ENCODE measurements at places on chromosomes 5 and 9. TPM values are rescaled to one million over a fixed set of nuclear protein-coding genes. Genes with fewer than 3 reads are reported as not detected.

FBP2 gene
- not detected for total RNA-seq

LAMC3 gene
- 0.66 TPM for total RNA-seq

- H3K4me3 ChIP-seq = no peak overlapping the region
- H3K27me3 ChIP-seq = no peaks in the 10 kb centered on the region
- no peaks in the 10 kb centered on the region for H3K4me1 ChIP-seq
- no peaks in the 10 kb centered on the region for H3K36me3 ChIP-seq
Observed at GRCh38 chr9:136578915-136579649, 33.2 kb upstream of the NOTCH1 start.

REEP2 gene
- total RNA-seq = 0.34 TPM

DNA sequence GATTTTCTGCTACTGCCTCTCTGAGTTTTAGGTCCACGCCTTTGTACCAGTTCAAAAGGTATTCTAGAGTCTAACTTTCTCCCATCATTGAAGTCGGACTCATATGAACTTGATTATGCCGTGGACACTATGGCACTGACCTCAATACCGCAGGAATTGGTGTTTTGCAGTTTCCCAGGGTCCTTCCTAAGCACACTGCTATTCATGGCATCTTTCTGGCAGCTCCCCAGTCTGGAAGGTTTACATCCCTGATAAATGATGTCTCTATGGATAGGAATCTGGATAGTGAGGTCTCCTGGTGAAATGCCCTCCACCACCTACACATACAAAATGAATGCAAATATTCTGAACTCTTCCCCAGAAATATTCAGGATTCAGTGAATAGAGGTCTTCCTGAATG, 422.2 kb downstream of the CTNND2 start:
- no peaks in the 10 kb centered on the region for H3K36me3 ChIP-seq
- H3K4me1 ChIP-seq = no peaks in the 10 kb centered on the region
- no peaks in the 10 kb centered on the region for H3K27me3 ChIP-seq
- DNase-seq = no peak
- H3K27ac ChIP-seq = no peak overlapping the region
- H3K4me3 ChIP-seq = no peak overlapping the region

- H3K4me3 ChIP-seq = no peak overlapping the region
- H3K36me3 ChIP-seq = no peaks in the 10 kb centered on the region
- H3K27me3 ChIP-seq = no peaks in the 10 kb centered on the region
- H3K4me1 ChIP-seq = no peaks in the 10 kb centered on the region
- no peak overlapping the region for H3K27ac ChIP-seq
Observed at GRCh38 chr5:59569608-59570334, 323.8 kb downstream of the PDE4D start.

PHF19 gene
- total RNA-seq = 63.0 TPM

DNA sequence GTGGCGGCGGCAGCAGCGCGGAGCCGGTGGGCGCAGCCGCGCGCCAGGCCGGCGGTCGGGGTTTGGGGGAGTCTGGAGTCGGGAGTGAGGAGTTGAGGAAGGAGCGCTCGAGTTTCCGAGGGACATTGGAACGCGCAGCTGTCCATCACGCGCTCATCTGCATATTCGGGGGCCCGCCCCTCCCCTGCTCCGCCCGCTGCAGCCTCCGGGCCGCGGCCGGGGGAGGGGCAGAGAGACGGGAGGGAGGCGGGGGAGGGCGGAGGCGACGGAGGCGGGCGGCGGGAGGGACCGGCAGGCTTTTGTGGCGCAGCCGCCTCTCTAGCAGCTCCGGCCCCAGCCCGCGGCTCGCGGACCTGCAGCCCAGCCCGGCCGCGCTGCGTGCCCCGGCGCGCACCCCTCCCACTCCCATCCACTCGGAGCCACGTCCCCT, at the start of gene IRX2:
Gene IRX2 (minus strand): TSS at position 86 of the 430 bp plus-strand sequence. CDS start 264 bp downstream, outside the sequence.
- H3K4me3 ChIP-seq = no peak within 1 kb of the TSS
- H3K4me1 ChIP-seq = peaks cover 3% of the 10 kb centered on the region
- H3K36me3 ChIP-seq = no peaks in the 10 kb centered on the region
- DNase-seq = no peak
- H3K27ac ChIP-seq = no peak within 1 kb of the TSS
- H3K27me3 ChIP-seq = peaks cover 49% of the 10 kb centered on the region

- H3K4me3 ChIP-seq = no peak overlapping the region
- H3K36me3 ChIP-seq = no peaks in the 10 kb centered on the region
- H3K27ac ChIP-seq = no peak overlapping the region
- no peaks in the 10 kb centered on the region for H3K4me1 ChIP-seq
- DNase-seq = no peak
Observed at GRCh38 chr5:410911-411517, 32.0 kb upstream of the EXOC3 start.

RFESD gene
- 1.5 TPM for total RNA-seq

DNA sequence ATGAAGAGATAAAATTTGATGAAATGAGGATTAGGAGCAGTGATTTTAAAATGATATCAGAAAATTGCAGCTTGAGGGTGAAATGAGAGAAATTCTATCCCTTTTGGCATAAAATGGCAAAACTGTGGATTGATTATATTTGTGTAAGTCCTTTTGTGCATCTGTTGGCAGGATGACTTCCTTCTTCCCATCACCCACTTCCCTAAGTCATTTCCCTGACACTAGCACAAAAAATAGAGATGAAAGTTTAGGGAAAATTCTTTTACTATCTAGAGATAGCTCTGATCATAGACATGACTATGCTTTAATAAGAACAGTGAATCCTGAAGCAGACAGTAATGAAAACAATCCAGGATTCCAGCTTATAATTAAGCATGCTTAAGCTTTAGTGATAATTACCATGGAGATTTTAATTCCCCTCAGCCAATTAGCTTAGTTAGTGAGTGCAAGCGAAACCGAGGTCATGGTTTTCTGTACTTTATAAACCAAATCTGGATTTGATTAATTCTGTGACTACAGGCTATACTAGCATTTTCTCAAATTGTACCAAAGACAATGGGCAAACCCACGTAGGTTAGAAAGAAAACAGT, 163.6 kb upstream of the TARS1 start:
- H3K27ac ChIP-seq = no peak overlapping the region
- no peak for DNase-seq
- H3K36me3 ChIP-seq = no peaks in the 10 kb centered on the region

DNA sequence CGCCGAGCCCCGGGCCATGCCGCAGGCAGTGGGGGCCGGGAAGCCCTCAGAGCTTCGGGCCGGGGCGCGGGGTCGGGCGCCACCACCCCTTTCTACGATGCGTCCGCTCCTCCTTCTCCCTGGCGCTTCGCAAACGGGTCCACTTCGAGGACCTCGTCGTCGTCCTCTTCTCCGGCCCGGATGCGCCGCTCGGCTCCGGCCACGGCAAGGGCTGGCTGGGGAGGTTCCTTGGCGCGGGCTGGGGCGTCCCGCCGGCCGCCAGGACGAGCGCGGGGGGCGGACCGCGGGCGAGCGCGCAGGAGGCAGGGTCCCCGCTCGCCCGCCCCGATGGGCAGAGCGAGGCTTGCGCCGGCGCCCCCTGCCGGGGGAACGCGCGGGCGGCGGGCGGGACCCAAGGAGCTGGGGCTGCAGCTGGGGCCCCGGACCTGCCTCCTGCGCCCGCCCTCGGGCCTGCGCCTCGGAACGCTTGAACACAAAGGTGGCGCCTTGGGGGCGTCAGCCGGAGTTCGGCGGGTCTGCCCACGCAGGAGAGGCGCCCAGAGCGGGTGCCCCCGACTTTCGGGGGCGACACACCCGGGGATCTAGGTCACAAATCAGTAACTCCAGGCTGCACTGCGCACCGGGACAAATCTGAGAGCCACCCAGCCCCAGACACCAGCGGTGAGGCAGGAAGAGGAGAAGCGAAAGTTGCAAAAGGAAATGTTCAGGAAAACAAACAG, at the start of gene ROR2:
Gene ROR2 (minus strand): TSS at position 283 of the 719 bp plus-strand sequence.
- H3K27me3 ChIP-seq = peaks cover 77% of the 10 kb centered on the region
- H3K4me3 ChIP-seq = peak within 1 kb of the TSS; percentile 48
- H3K36me3 ChIP-seq = no peaks in the 10 kb centered on the region
- peaks cover 14% of the 10 kb centered on the region for H3K4me1 ChIP-seq

GRCh38 chr5:154791535-154791934, 36.4 kb downstream of the LARP1 start:
- H3K27ac ChIP-seq = no peak overlapping the region
- DNase-seq = no peak
- peaks cover 20% of the 10 kb centered on the region for H3K4me1 ChIP-seq
- H3K27me3 ChIP-seq = no peaks in the 10 kb centered on the region

DNA sequence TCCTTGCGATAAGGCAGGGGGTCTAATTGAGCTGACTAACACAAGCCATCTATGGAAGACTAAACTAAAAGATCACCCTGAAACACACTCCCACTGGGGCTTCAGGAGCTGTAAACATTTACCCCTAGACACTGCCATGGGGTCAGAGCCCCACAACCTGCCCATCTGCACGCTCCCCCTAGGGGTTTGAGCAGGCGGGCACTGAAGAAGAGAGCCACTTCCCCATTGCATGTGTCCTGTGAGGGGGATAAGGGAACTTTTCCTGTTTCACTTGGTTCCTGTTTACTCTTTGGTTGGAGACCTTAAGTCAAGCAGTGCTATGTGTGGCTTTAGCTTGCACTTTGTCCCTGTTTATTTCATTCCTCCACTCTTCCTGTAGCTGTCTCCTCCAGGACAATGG, 1929.5 kb upstream of the CDH9 start:
- H3K27ac ChIP-seq = no peak overlapping the region
- no peak overlapping the region for H3K4me3 ChIP-seq
- no peak for DNase-seq
- H3K36me3 ChIP-seq = no peaks in the 10 kb centered on the region
- no peaks in the 10 kb centered on the region for H3K4me1 ChIP-seq

- no peak overlapping the region for H3K4me3 ChIP-seq
- H3K27me3 ChIP-seq = no peaks in the 10 kb centered on the region
- H3K36me3 ChIP-seq = no peaks in the 10 kb centered on the region
- no peak overlapping the region for H3K27ac ChIP-seq
- no peaks in the 10 kb centered on the region for H3K4me1 ChIP-seq
Observed at GRCh38 chr5:138230981-138231589, 18.0 kb upstream of the CDC23 start.

FGFR4 gene
- 3.1 TPM for total RNA-seq

TRIM23 gene
- 24.0 TPM for total RNA-seq

DNA sequence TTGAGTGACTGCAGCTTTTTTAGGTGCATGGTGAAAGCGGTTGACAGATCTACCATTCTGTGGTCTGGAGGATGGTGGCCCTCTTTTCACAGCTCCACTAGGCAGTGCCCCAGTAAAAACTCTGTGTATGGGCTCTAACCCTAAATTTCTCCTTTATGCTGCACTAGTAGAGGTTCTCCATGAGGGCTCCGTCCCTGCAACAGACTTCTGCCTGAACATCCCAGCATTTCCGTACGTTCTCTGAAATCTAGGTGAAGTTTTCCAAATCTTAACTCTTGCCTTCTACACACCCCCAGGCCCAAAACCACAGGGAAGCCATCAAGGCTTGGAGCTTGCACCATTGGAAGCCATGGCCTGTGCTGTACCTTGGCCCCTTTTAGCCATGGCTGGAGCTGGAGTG, 1898.1 kb upstream of the NUDT12 start:
- H3K4me1 ChIP-seq = no peaks in the 10 kb centered on the region
- no peak for DNase-seq

COL27A1 gene
- 1.2 TPM for total RNA-seq

FBP1 gene
- 3.0 TPM for total RNA-seq

DNA sequence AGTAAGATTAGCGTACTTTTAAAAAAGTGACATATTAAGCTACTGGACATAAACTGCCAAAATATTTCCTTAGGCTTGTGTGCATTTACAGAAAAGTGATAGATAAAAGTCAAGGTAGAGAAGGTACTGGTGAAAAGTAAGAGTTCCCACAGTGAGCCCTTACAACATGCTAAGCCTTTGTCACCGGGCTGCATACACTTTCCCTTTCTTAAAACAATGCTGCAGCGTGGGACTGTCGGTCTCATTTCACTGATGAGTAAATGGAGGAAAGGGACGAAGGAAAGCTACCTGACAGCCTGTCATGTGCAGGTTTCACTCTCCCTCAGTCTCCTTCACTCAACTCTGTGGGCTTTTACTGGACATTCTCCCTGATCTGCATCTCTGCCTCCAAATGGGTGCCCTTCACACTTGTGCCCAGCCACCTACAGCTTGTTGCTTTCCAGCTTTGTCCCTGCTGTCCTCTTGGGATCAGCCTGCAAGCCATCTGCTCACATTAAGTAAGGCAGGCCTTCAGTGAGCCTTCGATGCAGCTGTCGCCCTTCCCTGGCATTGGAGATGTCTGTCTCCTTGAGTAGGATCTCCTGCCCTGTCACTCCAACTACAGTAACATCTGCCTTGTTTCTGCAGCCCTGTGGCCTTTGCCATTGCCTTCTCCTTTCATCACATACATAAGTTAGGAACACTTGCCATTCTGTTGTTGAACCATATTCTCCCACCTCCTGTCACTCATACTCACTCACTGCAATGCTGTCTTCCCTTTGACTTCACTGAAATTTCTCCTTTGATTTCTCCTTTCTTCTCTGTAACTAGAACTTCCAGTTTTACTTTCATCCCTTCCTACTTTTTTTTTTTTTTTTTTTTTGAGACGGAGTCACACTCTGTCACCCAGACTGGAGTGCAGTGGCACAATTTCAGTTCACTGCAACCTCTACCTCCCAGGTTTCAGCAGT, 9.3 kb upstream of the ROPN1L start:
- no peak for DNase-seq
- peaks cover 59% of the 10 kb centered on the region for H3K36me3 ChIP-seq
- H3K27ac ChIP-seq = no peak overlapping the region
- no peaks in the 10 kb centered on the region for H3K4me1 ChIP-seq

DNA sequence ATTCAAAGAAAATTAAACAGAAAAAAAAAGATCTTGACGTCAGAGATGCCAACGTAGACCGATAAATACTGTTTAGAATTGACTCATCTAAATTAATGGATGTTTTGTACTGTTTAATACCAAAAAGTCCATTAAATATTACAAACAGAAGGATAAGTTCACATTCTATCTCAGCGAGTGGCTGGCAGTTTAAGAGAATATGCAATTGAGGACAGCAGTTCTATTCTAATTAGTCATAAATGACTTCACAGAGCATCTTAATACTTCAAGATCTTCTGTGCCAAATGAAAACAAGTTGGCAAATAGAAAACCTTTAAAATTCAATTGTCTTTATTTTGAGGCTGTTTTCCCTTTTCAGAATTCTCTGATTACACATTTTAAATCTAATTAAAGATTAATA, 326.6 kb upstream of the NREP start:
- no peaks in the 10 kb centered on the region for H3K4me1 ChIP-seq
- no peaks in the 10 kb centered on the region for H3K27me3 ChIP-seq
- H3K27ac ChIP-seq = no peak overlapping the region
- no peak for DNase-seq

- no peaks in the 10 kb centered on the region for H3K36me3 ChIP-seq
- no peak overlapping the region for H3K4me3 ChIP-seq
- no peak overlapping the region for H3K27ac ChIP-seq
Observed at GRCh38 chr5:143837306-143837848, 25.4 kb downstream of the HMHB1 start.

DNA sequence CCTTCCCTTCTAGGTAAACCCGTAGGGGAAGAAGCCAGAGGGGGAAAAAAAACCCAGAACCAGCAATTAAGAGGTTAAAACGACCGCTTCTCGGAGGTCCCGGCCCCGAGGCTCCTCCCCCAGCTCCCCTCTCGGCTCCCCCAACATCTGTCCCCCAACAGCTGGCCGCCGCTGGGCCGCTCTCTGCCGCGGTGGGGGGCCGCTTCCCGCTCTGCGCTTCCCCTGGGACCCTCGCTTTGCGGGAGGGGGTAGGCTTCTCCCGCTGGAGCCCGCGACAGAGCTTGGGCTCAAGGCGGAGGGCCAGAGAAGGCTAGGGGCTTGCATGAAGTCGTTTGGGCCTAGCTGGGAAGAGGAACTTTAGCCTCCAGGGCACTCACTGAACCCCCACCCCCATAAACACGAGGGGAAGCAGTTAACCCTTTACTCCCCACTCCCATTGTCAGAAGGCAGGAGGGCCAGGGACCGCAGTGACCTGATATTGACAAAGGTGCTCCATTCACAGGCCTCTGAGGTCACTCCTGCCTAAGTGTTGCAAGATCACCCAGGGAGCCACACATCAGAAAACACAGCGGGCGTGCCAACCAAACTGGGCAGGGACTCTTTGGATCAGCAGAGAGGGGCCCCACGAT, 7.5 kb downstream of the LHX6 start:
- no peak for DNase-seq
- H3K27ac ChIP-seq = no peak overlapping the region
- no peaks in the 10 kb centered on the region for H3K36me3 ChIP-seq
- H3K4me1 ChIP-seq = peaks cover 26% of the 10 kb centered on the region

All from CD4-positive, alpha-beta T cell (primary cell).